Activated CD8-positive, alpha-beta T cell treated with anti-CD3 and anti-CD28 coated beads, Interleukin-2, amount 10 ng/mL, durations not matched to agents 7 days and 5 days (primary cell): ENCODE measurements at places on chromosomes 3 and 15. TPM values are rescaled to one million over a fixed set of nuclear protein-coding genes. Genes with fewer than 3 reads are reported as not detected.
A peak's percentile ranks its signal among the peaks of the same experiment; 100 is the strongest.

DNA sequence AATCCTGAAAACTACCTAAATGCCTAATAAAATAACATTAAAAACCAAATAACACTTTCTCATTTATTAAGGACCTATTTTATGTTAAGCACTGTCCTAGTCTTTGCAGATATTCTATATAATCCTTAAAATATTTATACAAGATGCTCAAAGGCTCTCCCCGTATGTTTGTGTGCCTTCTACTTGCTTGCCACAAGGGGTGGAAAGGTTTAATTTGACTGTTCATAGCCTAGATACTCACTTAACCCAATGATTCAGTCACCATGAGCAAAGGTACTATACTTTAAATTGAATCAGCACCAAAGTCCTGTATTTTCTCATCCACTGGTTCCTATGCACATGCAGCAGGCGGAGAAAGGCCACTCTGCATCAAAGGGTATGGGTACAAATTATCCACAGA is 32.0 kb downstream of the LSAMP start:
- no peak for DNase-seq
- no peaks in the 10 kb centered on the region for H3K27me3 ChIP-seq
- H3K4me3 ChIP-seq, result no peak overlapping the region
- H3K4me1 ChIP-seq, result no peaks in the 10 kb centered on the region
- H3K27ac ChIP-seq, result no peak overlapping the region

CKMT1B gene
- not detected for total RNA-seq

- no peaks in the 10 kb centered on the region for H3K36me3 ChIP-seq
- peak overlapping the region; percentile 69 for H3K27ac ChIP-seq
- H3K27me3 ChIP-seq, result peaks cover 6% of the 10 kb centered on the region
- H3K4me1 ChIP-seq, result peaks cover 35% of the 10 kb centered on the region
Observed at GRCh38 chr15:66720206-66721010, 18.4 kb downstream of the SMAD6 start.

C3orf20 gene
- 0.11 TPM for total RNA-seq

- peaks cover 12% of the 10 kb centered on the region for H3K4me1 ChIP-seq
- no peak overlapping the region for H3K27ac ChIP-seq
- no peak overlapping the region for H3K4me3 ChIP-seq
Observed at GRCh38 chr3:4425055-4425454, 42.0 kb downstream of the SUMF1 start.

GRCh38 chr3:65284546-65284945 is 596.7 kb upstream of the ADAMTS9 start:
- no peaks in the 10 kb centered on the region for H3K4me1 ChIP-seq
- H3K27ac ChIP-seq, result no peak overlapping the region
- H3K4me3 ChIP-seq, result no peak overlapping the region
- no peaks in the 10 kb centered on the region for H3K36me3 ChIP-seq
- DNase-seq, result no peak

GRCh38 chr3:181919375-181919774 is 207.7 kb downstream of the SOX2 start:
- H3K27ac ChIP-seq, result no peak overlapping the region
- no peaks in the 10 kb centered on the region for H3K4me1 ChIP-seq
- DNase-seq, result no peak
- H3K36me3 ChIP-seq, result no peaks in the 10 kb centered on the region
- H3K27me3 ChIP-seq, result no peaks in the 10 kb centered on the region

FOXL2NB gene
- not detected for total RNA-seq

CLDN1 gene
- not detected for total RNA-seq

DNA sequence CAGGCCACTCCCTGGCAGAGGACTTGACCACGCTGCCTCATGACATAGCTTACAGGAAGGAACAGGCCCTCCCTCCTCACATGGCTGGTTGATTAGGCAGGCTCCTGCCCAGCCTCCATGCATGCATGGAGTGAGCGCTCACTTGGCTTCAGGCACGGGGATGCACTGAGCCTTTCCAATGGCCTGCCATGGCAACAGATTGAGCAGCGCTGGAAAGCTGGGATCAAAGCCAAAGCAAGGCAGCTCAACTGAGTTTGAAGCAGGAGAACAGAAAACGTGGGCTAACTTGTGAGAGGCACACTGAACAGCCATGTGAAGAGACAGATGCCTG is 5.9 kb upstream of the GRAMD2A start:
- peaks cover 94% of the 10 kb centered on the region for H3K36me3 ChIP-seq
- peak overlapping the region; percentile 35 for H3K27ac ChIP-seq
- no peak for DNase-seq
- no peak overlapping the region for H3K4me3 ChIP-seq

GRM2 gene
- 1.7 TPM for total RNA-seq

TRPM1 gene
- total RNA-seq, result not detected

CIB2 gene
- total RNA-seq, result 1.4 TPM

DNA sequence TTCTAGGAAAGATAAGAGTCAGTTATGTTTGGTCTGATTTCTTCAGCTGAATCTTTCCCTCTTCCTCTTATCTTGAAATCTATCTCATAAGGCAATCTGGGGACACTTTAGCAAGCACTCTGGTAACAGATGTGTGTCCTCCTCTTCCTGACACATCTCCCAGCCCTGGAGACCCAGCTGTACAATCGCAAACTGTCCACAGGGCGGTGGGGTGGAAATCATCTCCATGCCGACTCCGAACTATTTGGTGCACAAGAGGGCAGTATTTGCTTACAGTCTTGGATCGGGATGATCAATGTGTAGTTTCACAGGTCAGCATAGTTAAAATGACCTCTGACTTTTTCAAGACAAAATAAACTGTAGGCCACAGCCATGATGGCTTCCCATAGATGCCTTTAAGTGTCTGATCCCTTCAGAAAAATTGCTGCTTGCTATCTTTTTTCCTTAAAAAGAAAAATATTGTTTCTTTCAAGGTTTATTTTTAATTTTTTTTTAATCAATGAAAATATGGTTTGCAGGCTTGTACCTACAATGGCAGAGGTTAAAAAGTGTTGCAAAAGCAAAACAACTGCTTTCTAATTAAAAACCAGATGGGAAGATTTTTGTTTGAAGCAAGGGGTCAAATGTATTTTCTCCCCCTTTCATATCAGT is 17.7 kb downstream of the EEFSEC start:
- peaks cover 6% of the 10 kb centered on the region for H3K4me1 ChIP-seq
- H3K36me3 ChIP-seq, result no peaks in the 10 kb centered on the region
- H3K27me3 ChIP-seq, result no peaks in the 10 kb centered on the region
- no peak overlapping the region for H3K27ac ChIP-seq

DNA sequence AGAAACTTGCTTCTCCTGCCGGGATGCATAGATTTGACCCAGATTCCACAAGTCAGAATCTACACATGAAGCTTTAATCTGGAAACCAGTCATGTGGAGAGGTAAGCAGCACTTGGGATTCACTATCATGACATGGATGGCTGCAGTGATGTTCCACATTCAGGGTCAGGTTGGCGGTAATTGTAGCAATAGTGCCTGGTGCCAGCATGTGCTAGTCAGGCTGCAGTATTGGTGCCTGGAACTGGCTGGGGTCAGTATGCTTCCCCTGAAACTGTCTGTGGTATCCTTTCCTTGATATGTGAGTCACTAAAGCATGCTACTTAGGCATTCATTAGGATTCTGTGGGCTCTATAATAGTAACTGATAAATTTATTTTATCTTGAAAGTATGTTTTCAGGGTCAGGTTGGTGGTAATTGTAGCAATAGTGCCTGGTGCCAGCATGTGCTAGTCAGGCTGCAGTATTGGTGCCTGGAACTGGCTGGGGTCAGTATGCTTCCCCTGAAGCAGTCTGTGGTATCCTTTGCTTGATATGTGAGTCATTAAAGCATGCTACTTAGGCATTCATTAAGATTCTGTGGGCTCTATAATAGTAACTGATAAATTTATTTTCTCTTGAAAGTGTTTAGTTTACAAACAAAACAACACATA is 1439.2 kb downstream of the ZPLD1 start:
- H3K27ac ChIP-seq, result no peak overlapping the region
- H3K36me3 ChIP-seq, result no peaks in the 10 kb centered on the region
- no peaks in the 10 kb centered on the region for H3K4me1 ChIP-seq

DNA sequence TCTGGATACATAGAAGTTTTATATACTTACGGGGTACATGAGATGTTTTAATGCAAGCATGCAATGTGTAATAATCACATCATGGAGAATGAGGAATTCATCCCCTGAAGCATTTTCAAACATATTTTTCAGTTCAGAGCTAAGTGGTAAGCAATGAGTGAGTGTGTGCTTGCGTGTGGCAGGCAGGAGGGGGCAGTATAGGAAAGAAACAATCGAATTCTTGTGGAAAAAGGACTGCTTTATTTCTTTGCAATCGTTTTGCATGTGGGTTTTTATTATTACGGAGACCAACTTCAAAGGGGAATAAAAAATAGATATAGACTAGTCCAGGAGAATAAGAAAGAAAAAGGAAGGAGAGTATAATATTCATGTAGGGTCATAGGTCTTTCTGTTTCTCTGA is 271.6 kb downstream of the CHL1 start:
- H3K27me3 ChIP-seq, result no peaks in the 10 kb centered on the region
- DNase-seq, result no peak
- H3K27ac ChIP-seq, result no peak overlapping the region
- no peaks in the 10 kb centered on the region for H3K36me3 ChIP-seq

DNA sequence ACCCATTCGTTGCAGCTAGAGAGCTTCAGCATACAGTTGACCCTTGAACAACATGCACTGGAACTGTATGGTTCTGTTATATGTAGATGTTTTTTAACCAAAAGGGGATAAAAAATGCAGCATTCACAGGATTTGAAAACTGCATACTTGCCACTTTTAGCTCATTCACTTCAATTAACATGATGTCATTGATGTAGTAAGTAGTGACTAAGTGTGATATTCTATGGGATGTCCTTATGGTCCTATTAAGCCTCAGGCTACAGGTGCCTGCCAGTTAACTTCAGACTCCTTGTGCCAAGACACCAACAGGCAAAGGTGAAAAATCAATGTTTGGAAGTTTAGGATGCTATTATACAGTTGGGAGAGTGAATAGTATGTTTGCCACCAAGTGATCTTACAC is 553.6 kb upstream of the NECTIN3 start:
- no peaks in the 10 kb centered on the region for H3K36me3 ChIP-seq
- no peaks in the 10 kb centered on the region for H3K27me3 ChIP-seq
- no peak overlapping the region for H3K27ac ChIP-seq
- DNase-seq, result no peak
- H3K4me3 ChIP-seq, result no peak overlapping the region

PIF1 gene
- 69.1 TPM for total RNA-seq

DNA sequence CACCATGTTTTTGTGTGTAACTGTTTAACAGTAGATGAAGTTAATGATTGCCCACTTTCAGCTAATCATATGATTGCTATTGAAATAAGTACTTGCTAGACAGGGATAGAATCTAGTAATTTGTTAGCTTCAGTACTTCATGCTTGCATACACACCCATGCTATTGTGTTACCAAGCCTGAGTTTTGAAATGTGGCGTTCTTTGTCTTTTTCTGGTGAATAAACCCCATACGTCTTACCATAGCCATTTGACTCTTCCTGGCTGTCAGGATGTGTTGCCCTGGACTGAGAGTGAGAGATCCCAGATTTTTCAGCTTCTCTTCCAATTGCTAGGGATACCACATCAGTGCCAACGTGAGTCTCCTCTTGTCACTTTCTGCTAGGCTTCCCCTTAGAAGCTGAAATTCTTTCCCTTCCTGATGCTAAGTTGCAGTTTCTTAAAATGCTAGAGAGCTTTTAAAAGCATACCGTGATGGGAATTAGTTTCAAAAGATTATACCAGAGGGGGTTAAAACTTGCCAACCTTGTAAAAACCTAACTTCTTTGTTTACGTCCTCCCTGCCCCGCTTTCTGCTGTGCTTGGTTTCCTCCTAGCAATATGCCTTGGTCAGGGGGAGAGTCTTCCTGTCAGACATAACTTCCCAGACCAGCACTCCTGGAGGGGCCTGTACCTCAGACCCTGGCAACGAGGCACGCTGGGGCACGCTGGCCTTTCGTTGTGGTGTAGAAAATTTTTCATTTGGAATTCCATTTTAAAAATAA is 62.9 kb upstream of the ULK4 start:
- H3K4me3 ChIP-seq, result no peak overlapping the region
- H3K27ac ChIP-seq, result no peak overlapping the region
- H3K27me3 ChIP-seq, result no peaks in the 10 kb centered on the region
- H3K36me3 ChIP-seq, result no peaks in the 10 kb centered on the region
- DNase-seq, result no peak

STAB1 gene
- total RNA-seq, result 0.05 TPM

DNA sequence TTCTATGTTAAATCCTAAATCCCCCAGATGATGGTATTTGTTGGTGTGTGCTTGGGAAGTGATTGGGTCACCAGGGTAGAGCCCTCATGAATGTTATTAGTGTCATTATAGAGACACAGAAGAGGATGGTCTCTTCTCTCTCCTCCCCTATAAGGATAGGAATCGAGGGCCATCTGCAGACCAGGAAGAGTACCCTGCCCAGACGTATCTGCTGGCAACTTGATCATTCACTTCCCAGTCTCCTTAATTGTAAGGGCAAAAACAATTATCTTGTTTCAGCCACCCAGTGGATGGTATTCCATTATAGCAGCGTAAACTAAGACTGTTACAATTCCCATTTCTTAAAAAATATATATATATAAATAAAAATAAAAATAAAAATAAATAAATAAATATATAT is 892.2 kb downstream of the SI start:
- H3K27ac ChIP-seq, result no peak overlapping the region
- H3K4me1 ChIP-seq, result no peaks in the 10 kb centered on the region
- no peaks in the 10 kb centered on the region for H3K27me3 ChIP-seq
- H3K36me3 ChIP-seq, result no peaks in the 10 kb centered on the region
- DNase-seq, result no peak
- no peak overlapping the region for H3K4me3 ChIP-seq

- no peaks in the 10 kb centered on the region for H3K4me1 ChIP-seq
- no peak overlapping the region for H3K4me3 ChIP-seq
- DNase-seq, result no peak
- H3K27me3 ChIP-seq, result peaks cover 17% of the 10 kb centered on the region
- no peak overlapping the region for H3K27ac ChIP-seq
- H3K36me3 ChIP-seq, result no peaks in the 10 kb centered on the region
Observed at GRCh38 chr15:62153228-62153627, 11.9 kb downstream of the C2CD4B start.

DNA sequence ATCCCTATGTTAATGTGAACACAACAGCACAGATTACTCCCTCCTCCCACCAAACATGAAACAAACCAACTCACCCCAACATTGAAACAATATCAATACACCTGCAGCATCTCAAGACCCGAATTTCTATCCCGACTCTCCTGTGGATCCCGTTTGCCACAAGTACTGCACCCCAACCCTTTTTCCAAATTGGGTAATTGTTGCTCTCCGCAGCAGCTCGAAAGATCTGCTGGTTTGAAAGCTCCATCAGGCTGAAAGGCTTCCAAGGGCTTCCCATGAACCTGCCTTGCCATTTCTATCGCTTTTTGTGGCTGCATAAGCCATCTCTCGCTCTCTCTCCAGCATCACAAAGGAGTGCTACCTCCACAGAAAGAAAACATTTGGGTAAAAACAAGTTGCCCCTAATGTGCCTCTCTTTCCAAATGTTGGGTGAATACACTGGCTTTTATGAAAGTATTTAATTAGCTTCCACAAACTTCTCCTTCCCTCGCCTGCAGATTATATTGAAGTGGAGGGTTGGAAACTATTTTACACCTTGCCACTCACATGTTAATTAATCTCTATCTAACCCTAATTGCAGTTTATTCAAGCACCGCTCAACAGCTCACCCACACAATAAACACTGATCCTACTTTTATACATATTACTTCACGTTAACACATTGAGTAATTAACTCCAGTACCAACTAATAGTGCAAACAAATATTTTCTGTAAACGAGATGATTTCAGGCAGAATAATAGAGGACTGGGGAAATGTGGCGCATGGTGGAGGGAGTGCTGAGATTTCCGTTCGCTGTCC is 2.5 kb upstream of the FEZF2 start:
- H3K4me3 ChIP-seq, result no peak overlapping the region
- no peak overlapping the region for H3K27ac ChIP-seq
- H3K4me1 ChIP-seq, result peaks cover 4% of the 10 kb centered on the region
